ENCODE measurements at places on chromosomes 11 and 22.
A peak's percentile ranks its signal among the peaks of the same experiment; 100 is the strongest.

- peak; percentile 78 for DNase-seq
Measured at GRCh38 chr22:24333301-24333700, 62.7 kb downstream of the SPECC1L start.

- peak; percentile 30 for DNase-seq
Measured at GRCh38 chr11:45182902-45183301, 36.5 kb downstream of the PRDM11 start.

DNA sequence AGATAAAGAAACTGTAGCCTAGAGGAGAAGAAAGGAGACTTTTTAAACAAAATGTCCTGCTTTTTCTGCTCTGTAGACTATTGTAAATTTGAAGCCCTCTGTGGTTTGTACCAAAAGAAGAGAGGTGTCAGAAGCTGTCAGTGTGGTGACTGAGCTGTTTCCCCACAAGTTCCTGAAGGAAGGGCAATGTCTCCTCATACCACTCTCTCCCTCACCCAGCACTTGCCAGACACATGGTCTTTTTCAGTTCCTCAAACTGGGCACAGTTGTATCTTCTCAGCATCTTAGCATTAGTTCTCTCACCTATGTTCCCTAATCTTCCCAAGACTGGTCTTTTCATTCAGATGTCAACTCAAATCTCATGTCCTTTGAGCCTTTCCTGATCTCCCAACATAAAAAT is 4.3 kb downstream of the BCO2 start:
- DNase-seq: no peak

- no peak for DNase-seq
Measured at GRCh38 chr11:33366918-33367317, 109.7 kb downstream of the HIPK3 start.

DNA sequence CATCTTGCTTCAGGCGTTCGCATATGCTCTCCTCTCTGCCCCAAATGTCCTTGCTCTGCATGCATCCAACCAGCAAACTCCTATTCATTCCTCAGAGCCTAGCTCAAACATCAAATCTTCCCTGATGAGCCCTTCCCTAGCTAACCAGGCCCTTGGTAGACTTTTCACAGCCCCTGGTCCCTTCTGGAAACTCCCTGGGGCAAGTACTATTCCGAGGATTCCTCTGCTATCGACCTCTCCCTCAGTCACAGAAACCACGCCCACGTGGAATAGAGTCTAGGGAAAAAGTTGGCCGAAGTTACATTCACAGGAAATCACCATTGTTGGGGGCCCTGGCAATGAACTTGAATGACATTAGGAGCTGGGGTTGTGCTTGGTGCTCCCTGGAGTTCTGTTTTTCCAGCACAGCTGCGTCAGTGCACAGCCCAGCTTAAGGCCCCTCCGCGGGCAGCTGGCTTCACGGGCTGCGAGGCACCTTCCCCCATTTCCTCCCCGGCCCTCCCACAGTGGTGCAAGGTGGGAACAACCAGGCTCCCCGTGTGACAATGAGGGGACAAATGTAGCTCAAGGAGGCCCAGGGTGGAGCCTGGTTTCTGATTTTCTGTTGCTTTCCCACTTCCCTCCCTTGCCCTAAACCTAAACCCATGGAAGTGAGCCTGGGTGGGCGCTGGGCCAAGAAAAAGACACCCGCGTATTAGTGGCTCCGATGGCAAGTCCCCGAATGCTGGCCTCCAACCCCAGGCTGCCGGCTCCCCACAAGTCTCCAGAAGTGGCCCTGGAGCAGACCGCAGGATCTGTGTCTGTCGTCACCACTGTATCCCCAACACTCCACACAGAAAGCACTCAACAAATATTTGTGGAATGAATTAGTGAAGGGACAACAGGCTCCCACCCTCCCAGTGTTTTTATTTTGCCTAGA is 4.3 kb upstream of the ATP5MGL start:
- peak; percentile 73 for DNase-seq

DNA sequence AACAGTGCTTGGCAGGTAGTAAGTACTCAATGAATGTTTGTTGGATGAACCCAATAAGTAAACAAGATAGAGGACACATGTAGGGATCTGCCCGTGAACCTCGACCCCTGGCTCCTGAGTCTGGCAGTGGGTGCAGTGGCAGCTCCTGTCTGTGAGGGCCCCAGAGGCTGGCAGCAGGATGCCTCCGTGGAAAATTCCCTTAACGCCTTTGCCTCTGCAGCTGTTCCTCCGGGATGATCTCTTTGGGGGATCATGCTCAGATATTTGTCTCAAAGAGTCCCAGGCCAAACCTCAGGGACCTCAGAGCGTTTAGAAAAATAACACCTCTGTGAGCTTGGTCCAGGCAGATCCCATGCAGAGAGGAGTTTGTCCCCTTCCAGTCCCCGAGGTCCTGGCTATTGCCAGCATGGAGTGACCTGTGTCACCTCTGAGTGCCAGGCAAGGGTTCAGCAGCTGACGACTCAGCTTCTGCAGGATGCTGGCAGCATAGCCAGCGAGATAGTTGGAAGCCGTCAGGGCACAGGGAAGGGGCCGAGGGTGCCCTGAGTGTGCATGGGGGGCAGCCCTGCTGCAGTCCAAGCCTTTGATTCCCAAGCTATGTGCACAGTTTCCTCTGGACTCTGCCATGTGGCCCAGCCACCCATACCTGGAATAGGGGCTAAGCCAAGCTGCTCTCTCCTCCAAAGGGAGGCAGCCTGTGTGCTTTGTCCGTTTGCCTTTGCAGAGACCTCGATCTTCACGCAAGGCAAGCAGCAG is 613 bp upstream of the MCHR1 start:
- DNase-seq: no peak

DNA sequence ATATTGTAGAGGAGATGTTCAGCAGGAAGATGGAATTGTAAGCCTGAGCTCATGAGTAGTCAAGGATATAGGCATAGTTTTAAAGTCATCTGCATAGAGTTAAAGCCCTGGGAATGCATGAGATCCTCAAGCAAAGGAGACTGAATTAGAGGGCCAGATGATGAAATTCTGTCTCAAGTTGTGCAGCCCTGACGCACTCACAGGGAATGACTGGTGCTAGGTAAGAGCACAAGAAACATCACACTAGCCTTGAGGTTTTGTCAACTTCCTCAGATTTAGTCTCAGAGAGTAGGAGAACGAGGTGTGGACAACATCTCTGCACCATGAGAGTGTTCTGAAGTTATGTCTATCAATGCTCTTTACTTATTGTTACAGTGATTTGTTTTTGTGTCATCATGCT is 5.8 kb downstream of the RAB38 start:
- peak; percentile 43 for DNase-seq

GRCh38 chr22:45864959-45865476 is 111.9 kb downstream of the WNT7B start:
- no peak for DNase-seq

- no peak for DNase-seq
Measured at GRCh38 chr11:68454767-68455166, 5.8 kb upstream of the PPP6R3 start.

GRCh38 chr11:60457576-60457975 is 1.9 kb downstream of the MS4A1 start:
- DNase-seq: no peak

- peak; percentile 8 for DNase-seq
Measured at GRCh38 chr11:118128310-118128709, 24.3 kb downstream of the SCN4B start.

DNA sequence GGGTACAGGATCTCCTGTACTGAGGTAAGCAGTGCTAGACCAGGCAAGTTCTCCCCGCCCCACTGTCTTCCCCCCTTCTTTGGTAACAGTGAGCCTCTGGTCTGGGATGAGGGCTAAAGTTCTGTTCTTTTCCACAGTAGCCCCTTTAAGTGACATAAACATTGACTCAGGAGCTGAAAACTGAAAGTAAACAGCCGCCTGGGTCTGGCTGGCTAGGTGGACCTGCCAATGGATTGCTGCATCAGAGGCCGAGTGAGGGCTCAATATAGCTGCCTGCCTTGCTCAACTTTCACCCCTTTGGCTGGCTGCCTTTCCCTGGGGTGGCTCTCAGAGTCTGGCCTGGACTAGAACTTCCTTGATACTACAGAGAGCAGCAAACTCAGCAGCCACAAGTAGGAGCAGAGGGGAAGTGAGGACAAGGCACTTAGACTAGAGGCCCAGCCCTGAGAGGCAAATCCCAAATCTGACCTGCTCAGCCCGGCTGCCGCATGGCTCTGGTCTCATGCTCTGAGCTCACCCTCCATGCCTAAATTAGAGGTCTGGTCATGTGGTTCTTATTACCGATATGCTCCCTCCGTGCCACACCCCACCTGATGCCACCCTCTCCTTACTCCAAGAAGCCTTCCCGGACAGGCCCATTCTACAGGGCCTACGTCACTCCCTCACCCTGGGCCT is 9.6 kb upstream of the UCP3 start:
- DNase-seq: peak; percentile 91

DNA sequence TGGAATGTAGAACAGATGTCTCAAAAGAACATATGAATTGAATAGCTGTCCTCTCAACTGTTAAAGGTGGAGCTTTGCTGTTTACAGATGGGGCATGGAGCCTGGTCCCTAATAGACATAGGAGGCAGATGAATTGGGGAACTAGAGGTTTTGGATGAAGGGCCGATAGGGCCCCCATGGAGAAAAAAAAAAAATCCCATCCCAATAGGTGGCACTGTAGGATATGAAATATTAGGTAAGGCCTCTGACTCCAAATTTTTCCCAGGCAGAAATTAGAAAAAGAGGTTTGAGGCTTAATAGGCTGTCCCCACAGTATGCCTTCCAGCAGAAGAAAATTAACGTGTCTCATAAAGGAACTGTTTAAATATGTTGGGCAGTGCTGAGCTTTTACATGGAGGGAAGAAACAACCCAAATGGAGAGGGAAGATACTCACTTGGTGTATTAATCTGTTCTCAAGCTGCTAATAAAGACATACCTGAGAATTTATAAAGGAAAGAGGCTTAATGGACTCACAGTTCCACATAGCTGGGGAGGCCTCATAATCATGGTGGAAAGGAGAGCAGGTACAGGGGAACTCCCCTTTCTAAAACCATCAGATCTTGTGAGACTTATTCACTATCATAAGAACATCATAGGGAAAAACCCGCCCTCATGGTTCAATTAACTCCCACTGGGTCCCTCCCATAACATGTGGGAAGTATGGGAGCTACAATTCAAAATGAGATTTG is 30.1 kb upstream of the TMEM45B start:
- peak; percentile 55 for DNase-seq

DNA sequence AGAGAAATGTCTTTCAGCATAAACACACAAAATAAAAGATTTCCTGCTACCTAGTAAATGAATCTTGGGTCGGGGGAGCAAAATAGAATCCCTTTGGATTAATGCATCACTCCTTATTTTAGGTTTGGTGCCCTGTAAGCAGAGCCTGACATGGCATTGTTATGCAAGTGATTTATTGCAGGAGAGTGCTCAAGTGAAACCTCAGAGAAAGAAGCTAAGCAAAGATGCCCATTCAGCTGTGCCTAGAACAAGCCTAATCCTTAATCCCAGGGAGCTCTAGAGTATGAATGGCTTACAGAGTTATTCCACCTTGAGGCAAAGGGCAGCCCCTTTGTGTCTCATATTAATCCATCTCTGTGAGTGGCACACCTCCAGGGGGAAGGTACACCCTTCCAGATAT is 21.1 kb downstream of the C11orf87 start:
- DNase-seq: no peak

GRCh38 chr22:36763576-36763975 is 12.3 kb downstream of the IFT27 start:
- no peak for DNase-seq

GRCh38 chr22:17876306-17876831 is 102.1 kb upstream of the BID start:
- no peak for DNase-seq

DNA sequence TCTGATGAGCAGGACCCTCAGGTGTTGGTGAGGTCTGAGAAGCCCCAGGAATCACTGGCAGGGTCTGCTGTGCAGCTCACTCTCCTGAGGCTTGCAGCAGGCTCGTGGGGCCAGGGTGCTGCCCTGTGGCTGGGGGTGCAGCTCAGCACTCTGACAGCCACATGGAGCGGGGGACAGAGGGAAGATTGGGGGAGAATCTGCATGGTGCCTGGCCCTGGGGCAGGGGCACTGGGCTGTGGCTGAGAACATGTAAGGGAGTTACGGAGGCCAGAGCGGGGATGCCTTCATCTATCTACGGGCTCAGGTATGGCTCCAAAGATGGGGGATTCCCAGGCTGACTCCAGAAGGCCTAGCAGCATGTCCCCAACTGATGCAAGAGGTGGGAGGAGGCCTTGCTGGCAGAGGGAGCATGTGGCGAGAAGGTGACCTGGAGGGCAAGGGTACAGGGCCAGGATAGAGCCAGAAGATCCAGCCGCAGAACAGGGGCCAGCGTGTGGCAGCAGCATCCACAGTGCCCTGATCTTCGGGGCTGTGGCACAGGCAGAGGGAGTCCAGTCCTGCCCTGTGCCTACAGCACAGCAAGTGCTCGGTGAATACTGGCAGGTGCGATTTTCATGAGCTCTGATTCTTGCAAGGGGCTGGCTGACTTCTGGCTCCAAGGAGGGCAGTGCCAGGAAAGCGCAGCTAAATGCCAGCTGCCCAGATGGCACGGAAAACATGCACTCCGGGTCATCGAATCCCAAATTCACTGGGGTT is 184.7 kb downstream of the CTTN start:
- DNase-seq: no peak

DNA sequence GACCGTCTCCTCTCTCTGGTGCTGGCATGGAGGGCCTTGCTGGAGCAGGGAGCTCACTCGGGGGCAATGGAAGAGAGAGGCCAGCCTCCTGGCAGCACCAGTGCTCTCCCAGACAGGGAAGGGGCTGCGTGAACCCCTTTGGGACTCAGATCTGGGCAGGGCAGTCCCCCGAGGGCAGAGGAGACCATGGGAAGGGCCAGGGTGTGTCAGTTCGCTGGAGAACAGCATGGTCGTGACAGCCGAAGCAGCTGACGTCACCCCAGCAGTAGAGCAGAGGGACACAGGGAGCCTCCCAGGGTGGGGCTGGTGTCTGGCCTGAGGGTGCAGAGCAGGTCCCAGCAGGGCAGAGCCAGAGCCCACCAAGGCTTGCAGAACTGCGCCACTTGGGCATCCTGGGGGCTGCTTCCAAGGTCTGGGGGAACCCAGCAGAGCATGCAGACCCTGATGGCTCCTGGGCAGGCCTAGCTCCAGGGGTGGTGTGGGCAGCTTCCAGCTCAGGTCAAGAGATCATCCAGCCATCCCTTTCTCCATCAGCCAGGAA is 71.0 kb upstream of the KCNQ1OT1 start:
- no peak for DNase-seq

- DNase-seq: no peak
Measured at GRCh38 chr11:14388352-14388751, 29.4 kb upstream of the RRAS2 start.

DNA sequence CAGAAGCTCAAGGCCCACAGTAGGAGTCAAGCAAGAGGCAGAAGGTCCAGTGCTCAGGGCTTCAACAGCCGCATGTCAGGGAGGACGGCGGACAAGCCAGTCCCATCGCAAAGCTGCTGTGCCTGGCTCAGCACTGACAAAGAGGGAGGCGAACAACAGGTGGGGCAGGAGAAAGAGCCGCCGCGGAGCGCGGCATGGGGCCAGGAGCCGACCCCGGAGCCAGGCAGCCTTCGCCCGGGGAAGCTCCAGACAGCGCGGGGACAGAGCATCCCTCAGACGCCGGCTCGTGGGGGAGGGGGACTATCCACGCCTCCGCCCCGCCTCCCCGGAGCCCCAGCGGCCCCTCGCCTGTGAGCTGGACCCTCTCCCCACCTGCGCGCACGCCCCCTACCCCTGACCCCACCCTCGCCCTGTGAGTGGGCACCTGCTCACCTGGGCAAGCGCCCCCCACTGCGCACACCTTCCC is 369 bp downstream of the DHCR7 start:
- no peak for DNase-seq

GRCh38 chr11:20739577-20739976 is 70.2 kb downstream of the NELL1 start:
- DNase-seq: no peak

All from fibroblast of the aortic adventitia (primary cell).